NCI-H510A (cell line): ENCODE measurements at places on chromosomes 5 and 9.

DNA sequence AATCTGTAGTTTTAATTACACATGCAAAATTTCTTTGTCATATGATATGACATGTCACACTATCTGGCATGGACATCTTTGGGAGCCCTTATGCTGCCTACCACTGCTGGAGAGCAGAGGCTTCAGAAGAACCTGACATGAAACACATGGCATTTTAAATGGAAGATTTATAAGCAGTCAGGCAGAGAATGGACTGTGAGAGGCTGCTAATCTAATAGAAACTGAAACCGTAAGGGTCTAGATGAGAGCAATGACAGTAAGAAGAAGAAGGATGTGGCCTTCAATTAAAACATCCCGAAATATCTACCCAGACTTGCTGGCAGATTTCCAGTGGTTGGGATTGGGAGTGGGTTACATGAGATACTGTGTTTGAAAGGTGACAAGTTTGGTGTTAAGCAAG is 149.8 kb downstream of the MACIR start:
- no peak for DNase-seq

DNA sequence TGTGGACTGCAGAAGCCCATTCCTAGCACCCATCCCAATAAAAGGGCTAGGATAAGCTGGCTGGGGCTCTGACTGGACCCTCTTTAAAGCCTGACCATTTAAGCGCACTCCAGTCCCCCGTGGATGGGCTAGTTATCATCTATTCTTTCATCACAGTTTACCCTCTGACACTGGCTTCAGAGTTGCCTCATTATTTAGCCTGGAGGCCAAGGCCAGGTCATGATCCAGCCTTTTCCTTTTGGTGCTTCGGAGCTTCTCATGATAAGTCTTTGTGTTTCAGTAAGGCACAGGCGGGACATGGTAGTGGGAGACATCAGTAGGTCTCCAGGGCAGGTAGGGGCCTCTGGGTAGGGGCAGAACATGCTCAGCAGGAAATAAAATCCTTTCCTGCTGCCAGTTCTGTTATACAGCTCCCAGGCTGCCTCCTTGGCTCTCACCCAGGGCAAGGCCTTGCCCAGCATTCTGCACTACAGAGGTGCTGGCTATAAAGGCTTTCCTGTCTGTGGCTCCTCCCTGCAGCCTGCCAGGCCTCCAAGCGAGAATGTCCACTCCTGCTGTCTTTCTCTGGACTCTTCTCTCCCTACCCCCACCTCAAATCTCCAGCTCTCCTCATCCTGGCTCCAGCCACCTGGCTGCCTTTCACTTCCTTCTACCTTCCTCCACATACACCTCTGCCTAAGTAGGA is 128.8 kb downstream of the FSTL4 start:
- no peak for DNase-seq

GRCh38 chr5:20833081-20833627 is 845.2 kb upstream of the CDH18 start:
- DNase-seq: no peak

- no peak for DNase-seq
Measured at GRCh38 chr9:92680166-92681119, 10.5 kb upstream of the IPPK start.

DNA sequence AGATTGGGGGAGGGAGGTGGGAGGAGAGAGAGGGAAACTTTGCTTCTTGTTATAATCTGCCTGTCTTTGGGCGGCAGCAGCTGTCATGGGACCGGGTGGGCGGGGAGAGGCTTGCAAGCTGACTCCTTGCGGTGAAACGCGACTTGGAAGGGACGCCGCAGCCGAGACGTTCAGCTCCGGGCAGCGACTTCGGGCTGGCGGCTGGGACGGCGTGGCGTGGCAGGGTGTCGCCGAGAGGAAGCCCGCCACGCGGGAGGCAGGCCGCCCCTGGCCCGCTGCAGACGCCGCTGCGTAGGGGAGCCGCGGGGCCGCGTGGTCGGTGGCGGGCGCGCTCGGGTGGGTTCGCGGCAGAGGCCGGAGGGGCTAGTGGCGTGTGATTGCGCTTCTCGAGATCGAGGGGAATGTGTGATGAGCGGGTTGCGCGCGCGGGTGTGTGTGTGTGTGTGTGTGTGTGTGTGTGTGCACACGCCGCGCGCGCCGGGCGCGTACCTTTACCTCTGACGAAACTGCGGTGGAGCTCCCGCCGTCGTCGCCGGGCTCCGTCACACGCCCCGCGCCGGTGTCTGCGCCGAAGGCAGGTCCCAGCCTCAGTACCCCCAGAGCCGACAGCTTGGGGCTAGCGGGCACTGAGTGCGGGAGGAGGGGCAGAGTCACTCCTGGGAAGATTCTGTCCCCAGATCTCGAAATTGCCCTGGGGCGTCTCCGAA is 1.7 kb downstream of the PPARGC1B start:
- peak; percentile 36 for DNase-seq

- no peak for DNase-seq
Measured at GRCh38 chr5:75612226-75612569, 945 bp downstream of the ANKDD1B start.

- DNase-seq: no peak
Measured at GRCh38 chr5:4373051-4373820, 766.9 kb upstream of the ADAMTS16 start.

GRCh38 chr9:137218754-137219271 is 3.2 kb downstream of the RNF208 start:
- DNase-seq: no peak

DNA sequence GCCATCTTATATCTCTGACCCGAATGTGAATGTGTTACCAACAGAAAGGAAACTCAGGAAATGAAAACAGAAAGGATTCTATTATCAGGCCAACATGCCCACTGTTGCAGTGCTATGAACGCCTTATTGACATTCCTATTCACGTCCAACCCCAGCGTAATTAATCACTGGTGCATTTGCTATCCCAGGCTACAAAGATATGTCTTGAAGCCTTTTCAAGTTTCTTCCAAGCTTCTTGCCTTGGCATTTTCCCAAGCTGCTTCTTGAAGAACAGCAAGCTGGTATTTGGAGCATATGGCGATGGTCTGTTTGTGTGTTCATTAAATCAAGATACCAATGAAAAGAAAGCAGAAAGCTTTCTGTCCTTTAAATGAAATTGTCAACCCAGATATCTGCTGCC is 579.2 kb upstream of the ZNF462 start:
- DNase-seq: no peak

- no peak for DNase-seq
Measured at GRCh38 chr5:129392681-129393080, 67.4 kb upstream of the ADAMTS19 start.
